ENCODE measurements at places on chromosomes 12 and 14.

DNA sequence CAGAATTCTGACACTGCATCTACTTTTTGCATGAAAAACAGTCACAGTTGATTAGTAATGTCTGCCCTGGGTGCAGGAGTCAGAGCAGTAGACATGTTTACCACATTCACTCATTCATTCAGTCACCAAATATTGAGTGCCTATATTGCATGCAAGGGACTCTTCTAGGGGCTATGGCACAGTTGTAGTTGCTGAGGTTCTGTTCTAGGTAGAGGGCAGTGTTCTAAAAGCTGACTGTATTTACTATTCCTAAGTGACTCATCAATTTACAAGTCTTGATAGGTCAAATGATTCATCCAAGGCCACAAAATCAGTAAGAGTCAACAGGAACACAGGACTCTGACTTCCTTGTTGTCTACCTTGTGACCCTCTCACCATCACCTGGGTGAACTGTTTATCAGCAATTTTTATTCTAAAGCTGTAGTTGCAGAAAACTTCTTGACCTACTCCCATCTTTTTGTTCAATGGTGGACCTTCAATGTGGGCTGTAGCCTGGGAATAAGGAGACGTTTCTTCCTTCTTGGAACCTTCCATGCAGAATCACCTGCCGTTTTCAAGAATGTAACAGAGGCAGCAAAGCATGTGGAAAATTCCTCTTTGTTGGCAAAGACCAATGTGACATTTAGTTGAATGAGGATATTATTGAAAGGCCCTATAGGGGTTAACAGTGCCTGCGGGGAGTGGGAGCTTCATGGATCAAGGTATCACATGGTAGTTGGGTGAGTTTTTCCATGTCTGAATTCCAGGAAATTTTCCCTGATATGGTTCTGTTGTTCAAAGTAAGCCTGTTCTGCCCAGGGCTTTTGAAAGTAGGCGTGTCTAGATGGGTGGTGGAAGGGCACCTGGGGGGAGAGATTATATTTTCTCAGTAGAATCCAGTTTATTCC lies 223.2 kb downstream of the KTN1 start:
- DNase-seq: no peak

DNA sequence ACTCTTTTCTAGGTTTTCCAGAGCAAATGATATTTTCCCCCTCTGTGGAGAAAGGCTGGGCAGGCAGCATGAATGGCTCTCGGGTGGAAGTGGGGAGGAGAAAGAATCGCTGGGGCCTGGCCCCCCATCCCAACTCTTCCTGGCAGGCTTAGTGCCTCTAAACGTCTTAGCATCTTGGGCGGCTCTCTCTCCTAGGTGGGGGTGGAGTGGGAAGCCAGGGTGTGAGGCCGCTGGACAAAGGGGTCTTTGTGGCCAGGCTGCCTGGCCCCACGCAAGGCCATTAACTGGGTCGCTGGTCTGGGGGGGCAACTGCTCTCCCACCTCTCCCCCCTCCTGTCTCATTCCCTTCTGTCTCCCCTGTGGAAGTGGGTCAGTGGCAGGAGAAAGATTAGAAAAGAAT lies 4.7 kb downstream of the LRP1-AS start:
- DNase-seq: no peak

DNA sequence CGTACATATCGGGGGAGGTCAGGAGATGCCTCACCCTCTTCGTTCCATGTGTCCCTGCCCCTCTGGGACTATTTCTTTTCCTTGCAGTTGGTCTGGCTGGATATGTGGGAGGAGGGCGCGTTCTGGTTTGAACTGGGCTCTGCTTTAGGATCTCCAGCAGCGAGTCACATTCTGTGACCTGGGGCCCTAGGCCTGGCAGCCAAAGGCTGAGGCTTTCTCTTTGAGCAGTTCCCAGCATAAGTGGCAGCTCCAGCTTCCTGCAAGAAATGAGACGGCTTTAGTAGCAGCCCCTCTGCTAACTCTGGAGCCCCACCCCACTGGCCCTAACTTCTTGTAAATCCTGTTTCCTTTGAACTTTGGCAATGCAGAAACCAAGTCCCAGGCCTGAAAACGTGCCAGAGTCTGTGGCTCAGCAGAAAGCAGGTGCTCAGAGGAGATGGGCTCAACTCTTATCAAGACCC lies 274.8 kb downstream of the DPF3 start:
- no peak for DNase-seq

- DNase-seq: peak; percentile 91
These were observed 2.8 kb downstream of the PTMS start for GRCh38 chr12:6768990-6769389.

DNA sequence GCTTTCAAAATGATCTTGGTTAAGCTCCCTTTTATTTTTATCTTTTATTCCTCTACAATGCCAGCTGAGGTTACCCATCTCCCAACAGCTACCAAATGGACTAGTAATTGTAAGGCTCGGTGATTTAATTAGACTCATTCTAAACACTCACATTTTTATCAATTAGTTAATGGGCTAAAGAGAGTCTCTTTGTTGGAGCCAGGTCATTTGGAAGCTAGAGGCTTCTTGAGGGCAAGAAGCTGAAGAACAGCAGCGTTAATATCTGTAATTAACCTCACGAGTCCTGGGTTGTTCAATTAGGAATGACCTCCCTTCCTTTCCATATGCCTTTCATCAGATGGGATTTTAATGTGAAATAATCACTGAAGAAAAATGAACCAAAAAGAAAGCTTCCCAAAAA lies 56.9 kb downstream of the OTX2 start:
- peak; percentile 35 for DNase-seq

- DNase-seq: no peak
These were observed 805 bp upstream of the CRACR2A start for GRCh38 chr12:3753544-3754284.

GRCh38 chr12:57543581-57543980 lies 3.4 kb downstream of the DCTN2 start:
- no peak for DNase-seq

- DNase-seq: no peak
These were observed 32.7 kb upstream of the RAB21 start for GRCh38 chr12:71721783-71722505.

DNA sequence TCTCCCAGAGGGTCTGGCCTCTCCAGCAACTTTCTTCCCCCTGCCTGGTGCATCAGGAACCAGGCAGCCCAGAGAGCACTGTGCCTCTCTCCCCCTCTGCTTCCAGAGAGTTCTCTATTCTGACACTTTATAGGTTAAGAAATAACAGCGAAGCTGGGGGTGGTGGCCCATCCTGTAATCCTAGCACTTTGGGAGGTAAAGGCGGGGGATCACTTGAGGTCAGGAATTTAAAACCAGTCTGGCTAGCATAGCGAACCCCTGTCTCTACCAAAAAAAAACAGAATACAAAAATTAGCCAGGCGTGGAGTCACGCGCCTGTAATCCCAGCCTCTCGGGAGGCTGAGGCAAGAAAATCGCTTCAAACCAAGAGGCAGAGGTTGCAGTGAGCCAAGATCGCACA lies 58.3 kb downstream of the ESRRB start:
- peak; percentile 55 for DNase-seq

DNA sequence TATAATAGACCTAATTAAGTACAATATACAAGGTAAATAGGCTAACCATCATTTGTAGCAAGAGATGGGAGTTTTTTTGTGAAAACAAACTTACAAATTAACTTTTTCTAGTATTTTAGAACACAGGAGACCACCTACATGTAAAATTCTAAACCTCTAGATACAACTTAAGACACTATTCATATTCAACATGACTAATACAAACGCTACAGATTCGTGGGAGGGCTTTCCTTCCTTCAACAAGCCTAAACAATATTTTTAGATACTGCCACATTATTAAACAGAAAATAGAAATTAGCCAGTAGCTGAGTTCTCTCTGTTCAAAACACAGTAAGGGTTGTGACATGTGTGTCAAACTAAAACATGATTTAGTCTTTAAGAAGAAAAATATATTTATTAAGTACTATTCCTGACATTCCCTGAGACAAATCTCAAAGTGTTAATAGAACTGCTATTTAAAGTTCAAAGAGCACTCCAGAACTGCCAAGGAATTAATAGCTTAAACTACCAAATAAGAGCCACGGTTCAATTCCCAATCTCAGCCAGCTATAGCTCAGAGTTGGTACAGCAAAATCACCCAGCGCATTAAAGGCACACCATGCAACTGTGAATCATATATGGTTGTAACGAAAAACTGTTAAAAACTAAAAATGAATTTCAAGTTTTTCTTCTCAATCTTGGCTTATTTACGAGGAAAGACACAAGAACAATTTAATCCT lies 10.7 kb downstream of the MED13L start:
- no peak for DNase-seq

- DNase-seq: peak; percentile 15
These were observed 334.0 kb upstream of the FLRT2 start for GRCh38 chr14:85195872-85196477.

DNA sequence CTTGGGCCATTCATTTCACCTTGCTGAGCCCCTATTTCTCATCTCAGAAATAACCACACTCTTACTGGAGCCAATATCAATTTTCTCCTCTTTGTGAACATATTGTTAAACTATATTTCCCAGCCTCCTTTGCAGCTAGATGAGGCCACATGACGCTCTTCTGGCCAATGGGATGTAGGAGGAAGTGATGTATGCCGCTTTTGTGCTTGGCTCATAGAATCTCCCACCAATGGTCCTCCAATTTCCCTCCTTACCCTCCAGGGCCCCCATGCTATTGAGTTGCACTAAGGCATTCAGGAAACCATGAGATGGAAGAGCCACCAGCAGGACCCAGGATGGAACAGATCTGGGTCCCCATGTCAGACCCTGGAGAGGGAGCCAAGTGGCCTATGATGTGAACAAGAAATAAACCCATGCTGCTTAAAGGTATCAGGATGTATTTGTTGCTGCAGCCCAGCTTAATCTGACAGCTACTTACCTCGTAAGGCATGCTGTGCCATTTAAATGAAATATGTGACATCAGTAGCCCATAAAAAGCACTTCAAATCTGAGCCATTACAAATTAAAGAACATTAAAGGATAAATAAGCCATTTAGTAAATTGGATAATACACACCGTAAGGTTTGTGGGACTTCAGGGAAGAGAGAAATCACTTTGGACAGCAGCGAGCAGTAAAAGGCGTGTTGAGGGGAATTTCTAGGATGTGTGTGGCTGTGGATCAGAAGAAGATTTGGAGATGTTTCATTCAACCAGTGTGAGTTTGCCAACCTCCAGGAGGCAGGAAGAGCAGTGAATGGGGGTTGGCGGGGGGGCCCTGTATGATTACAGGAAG lies 24.4 kb upstream of the BDKRB2 start:
- DNase-seq: no peak

DNA sequence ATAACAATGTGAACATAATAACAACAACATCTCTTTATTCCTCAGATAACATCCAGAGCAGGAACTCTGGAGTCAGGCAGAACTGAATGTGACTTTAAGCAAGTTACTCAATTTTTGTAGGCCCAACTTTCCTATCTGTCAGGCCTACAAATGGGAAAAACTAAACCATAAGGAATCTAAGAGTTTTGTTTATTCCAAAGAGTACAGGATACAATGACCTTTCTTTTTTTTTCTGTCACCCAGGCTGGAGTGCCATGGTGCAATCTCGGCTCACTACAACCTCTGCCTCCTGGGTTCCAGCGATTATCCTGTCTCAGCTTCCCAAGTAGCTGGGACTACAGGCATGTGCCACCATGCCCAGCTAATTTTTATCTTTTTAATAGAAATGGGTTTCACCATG lies 9.4 kb downstream of the LPCAT3 start:
- no peak for DNase-seq

DNA sequence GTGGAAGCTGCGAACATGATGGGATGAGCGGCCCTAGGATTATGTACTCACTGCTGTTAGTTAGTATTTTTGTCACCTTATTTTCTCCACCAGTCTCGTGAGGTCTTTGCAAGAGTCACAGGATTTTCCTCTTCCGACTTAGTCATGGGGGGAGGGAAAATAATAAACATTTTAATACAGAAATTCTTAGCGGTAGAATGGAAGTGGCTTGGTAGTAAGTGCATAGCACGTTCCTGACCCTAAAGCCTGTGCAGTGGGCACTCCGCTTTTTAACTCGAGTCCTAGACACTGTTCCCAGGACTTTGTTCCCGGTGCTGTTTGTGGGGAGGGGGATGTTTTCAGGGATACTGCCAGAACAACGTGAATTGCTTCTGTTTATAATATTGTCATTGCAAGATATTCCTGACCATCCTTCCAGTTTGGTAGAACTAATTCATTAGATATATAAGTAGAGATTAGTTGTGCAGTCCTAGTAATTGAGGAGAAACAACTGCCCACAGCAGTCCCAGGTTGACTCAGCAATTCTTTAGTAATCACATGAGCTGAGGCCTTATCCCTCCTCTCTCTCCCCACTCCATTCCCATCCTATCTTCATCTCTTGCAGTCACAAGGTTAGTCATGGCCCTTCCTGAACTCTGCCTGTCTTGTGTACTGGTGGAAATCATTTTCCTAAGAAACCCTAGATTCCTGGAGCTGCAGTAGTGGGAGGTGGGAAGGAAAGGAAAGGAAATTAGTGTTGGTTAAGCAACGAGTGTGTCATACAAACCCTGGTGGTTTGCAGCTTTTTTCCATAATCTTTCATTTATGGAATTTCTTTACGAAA lies 799 bp downstream of the SLC38A6 start:
- DNase-seq: peak; percentile 60

- no peak for DNase-seq
These were observed 244.0 kb downstream of the SNAPC1 start for GRCh38 chr14:62006116-62006731.

DNA sequence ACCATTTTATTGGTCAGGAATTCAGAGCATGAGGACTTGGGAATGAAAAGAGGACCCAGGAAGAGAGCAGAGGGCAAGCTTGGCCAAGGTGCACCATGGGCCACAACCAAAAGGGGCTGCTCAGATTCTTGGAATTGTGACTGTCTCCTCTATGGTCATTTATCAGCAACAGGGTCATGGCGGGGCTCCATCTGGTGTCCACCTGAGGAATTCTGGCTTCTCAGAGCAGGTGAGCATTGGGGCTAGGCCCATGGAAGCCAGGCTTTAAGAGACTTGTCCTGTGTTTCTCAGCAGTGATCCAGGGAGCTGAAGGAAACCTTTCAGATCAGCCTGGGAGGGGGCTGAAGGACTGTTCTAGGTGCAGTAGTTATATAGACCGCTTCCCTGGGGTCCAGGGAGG lies 2.6 kb upstream of the RIN3 start:
- DNase-seq: no peak

DNA sequence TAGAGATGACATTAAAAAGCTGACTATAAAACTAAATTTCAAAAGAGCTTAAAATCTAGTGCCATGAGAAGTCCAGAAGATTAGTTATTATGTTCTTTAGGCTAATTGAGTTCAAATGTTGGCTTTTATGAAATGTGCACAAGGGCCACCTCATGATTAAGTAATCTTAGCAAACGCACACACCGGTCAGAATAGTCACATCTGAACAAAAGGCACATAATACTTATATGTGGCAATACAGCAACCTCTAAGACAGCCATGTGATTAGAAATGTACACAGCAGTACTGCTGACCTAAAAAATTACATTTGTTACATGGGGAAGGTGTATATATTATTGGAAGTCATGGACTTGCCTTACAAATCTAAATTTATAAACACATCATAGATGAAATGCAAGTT lies 344.7 kb upstream of the GARIN6 start:
- DNase-seq: no peak

DNA sequence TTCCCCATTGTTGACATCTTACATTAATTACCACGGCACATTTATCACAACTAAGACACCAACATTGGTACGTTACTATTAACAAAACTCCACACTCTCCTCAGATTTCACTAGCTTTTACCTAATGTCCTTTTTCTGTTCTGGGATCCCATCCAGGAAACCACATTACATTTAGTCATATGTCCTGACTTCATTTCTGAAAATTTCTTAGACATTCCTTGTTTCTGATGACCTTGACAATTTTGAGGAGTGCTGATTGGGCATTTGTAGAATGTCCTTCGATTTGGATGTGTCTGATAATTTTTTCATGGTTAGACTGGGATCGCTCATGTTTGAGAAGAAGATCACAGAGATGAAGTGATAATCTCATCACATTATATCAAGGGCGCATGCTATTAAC lies 34.6 kb upstream of the ACSM4 start:
- DNase-seq: no peak

Data from NCI-H524 (cell line).